Heart left ventricle (tissue), 16 donors: ENCODE measurements at places on chromosomes 4 and X. TPM values are rescaled to one million over a fixed set of nuclear protein-coding genes. Genes with fewer than 3 reads are reported as not detected.

DNA sequence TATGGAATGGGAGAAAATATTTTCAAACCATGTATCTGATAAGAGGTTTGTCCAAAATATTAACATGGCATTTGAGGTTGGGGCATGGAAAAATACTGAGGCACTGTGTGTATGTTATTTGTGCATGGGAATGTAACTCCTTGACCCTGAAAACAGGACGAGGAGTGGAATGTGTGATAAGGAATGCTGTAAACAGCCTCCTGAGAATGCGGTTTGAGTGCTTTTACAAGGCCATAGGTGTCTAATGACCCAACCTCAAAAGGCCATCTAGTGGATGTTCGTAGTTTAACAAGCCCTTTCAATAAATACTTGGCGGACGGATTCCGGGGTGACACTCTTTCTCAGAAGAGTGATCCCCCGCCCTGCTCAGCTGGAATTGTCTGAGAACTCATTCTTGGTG lies 162.9 kb upstream of the USP9X start:
- no peak overlapping the region for H3K4me3 ChIP-seq
- no peak overlapping the region for H3K27ac ChIP-seq
- no peaks in the 10 kb centered on the region for H3K27me3 ChIP-seq
- DNase-seq, result no peak
- H3K36me3 ChIP-seq, result no peaks in the 10 kb centered on the region

- H3K36me3 ChIP-seq, result no peaks in the 10 kb centered on the region
- no peak for DNase-seq
- H3K27me3 ChIP-seq, result no peaks in the 10 kb centered on the region
- H3K4me1 ChIP-seq, result no peaks in the 10 kb centered on the region
- H3K4me3 ChIP-seq, result no peak overlapping the region
Observed at GRCh38 chrX:133188631-133189030, 29.5 kb downstream of the TFDP3 start.

- H3K27ac ChIP-seq, result no peak overlapping the region
- H3K27me3 ChIP-seq, result no peaks in the 10 kb centered on the region
- H3K4me3 ChIP-seq, result no peak overlapping the region
Observed at GRCh38 chr4:175714686-175715085, 97.4 kb downstream of the GPM6A start.

DNA sequence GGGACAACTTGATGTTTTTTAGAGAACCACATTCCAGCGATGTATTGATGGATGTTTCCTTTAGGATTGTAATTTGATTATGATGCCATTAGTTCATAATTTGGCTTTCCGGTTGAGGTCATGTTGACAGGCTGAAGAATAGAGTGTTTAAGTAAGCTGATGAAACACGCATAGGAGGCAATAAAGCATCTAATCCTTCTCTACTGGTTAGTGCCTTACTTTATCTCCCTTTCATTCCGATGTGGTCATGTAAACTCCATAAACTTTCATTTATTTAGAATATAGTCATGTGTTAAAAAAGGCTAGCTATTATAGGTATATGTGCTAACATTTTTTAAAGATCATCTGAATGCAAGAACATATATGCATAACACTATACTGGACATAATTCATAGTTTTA lies 15.0 kb downstream of the FRMPD4 start:
- no peaks in the 10 kb centered on the region for H3K4me1 ChIP-seq
- no peaks in the 10 kb centered on the region for H3K36me3 ChIP-seq
- no peaks in the 10 kb centered on the region for H3K27me3 ChIP-seq
- H3K4me3 ChIP-seq, result no peak overlapping the region

- no peak for DNase-seq
- no peaks in the 10 kb centered on the region for H3K27me3 ChIP-seq
- H3K36me3 ChIP-seq, result no peaks in the 10 kb centered on the region
- no peaks in the 10 kb centered on the region for H3K4me1 ChIP-seq
- no peak overlapping the region for H3K27ac ChIP-seq
Observed at GRCh38 chr4:156608651-156609050, 362.9 kb downstream of the PDGFC start.

DNA sequence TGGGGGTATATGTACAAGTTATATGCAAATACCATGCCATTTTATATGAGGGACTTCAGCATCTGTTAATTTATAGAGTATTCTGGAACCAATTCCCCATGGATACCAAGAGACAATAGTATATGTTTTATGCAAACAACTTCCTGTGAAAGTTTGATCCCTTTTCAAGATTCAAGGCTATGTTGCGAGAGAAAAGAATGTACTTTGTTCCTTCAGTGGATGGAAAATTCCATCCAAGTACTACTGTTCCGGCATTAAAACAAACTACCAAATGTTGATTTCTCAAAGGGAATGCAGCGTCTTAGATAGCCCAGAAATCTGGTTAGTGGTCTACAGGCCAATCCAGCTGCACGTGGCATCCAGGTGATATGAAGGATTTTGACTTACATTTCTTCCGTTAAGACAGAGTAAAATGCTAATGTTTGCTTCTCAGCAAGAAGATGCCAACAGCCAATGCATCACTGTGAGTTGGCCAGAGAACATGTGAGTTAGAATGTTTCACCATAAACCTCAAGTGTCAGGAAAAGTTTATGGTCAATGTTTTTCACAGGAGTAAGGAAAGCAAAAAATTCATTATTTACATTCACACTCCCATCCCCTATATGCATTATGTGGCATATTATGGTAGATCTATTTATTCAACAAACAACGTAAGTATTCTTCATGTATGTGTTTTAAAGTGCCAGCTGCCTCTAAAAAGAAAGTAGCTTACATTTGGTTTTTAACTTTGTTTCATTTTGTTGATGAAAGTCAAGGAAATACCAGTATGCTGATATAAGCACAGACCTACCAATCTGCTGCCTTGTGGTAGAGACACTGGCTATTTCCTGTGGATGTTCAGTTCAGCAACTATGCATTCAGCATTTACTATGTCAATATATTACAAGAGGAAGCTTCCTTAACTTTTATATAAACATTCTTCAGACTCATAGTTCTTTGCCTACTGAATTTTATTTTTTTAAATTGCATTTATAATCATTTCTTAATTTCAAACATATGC lies 44.4 kb downstream of the METTL14 start:
- H3K4me1 ChIP-seq, result no peaks in the 10 kb centered on the region
- DNase-seq, result no peak
- no peaks in the 10 kb centered on the region for H3K27me3 ChIP-seq

Gene EGF
- 3.7 TPM for polyA plus RNA-seq

Gene UGT2B7
- polyA plus RNA-seq, result not detected

Gene H2BW2
- not detected for polyA plus RNA-seq

Gene LONRF3
- 1.4 TPM for polyA plus RNA-seq
